Transverse colon (tissue), 4 donors: ENCODE measurements at places on chromosomes 6 and 20. TPM values are rescaled to one million over a fixed set of nuclear protein-coding genes. Genes with fewer than 3 reads are reported as not detected.
A peak's percentile ranks its signal among the peaks of the same experiment; 100 is the strongest.

DNA sequence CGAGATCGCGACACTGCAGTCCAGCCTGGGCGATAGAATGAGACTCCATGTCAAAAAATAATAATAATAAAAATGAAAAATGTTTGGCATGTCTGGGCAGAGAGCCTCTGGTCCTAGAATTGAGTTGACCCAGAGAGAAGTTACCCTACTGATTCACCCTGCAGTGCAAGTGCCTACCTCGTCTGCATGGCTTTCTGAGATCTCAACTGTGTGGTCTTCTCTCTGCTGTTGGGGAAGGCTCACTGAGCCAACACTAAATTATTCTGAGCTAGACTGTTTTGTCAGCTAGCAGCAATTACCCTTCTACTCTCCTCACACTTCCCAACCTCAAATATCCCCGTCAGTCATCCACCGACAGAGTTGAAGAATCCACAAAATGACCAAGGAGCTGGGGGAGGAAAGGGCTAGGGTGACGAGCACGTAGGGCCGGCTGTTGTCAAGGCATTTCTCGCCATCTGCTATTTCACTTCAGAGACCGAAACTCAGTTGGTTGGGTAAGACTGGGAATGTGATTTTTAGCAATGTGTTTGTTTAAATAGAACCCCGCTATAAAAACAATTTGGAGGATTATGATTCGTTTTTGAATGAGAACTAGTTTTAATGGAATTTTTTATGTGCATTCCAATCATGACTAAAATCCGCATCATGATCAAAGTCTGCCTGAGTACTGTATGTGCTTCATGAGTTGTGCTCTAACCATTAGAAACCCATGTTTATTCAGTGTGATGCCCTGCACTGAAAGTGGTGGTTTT lies 9.4 kb downstream of the MAS1 start:
- DNase-seq, result no peak
- H3K27me3 ChIP-seq, result no peaks in the 10 kb centered on the region
- no peak overlapping the region for H3K27ac ChIP-seq
- no peak overlapping the region for H3K4me3 ChIP-seq
- no peaks in the 10 kb centered on the region for H3K4me1 ChIP-seq

GRCh38 chr6:105993341-105994117 lies 92.6 kb upstream of the PRDM1 start:
- H3K36me3 ChIP-seq, result no peaks in the 10 kb centered on the region
- H3K27ac ChIP-seq, result peak overlapping the region; percentile 84
- H3K4me1 ChIP-seq, result peaks cover 33% of the 10 kb centered on the region
- no peak for DNase-seq
- peaks cover 94% of the 10 kb centered on the region for H3K27me3 ChIP-seq

GRCh38 chr20:47233333-47234188 lies 122.9 kb downstream of the ZMYND8 start:
- no peak for DNase-seq
- peaks cover 63% of the 10 kb centered on the region for H3K36me3 ChIP-seq
- no peaks in the 10 kb centered on the region for H3K4me1 ChIP-seq
- no peaks in the 10 kb centered on the region for H3K27me3 ChIP-seq

DNA sequence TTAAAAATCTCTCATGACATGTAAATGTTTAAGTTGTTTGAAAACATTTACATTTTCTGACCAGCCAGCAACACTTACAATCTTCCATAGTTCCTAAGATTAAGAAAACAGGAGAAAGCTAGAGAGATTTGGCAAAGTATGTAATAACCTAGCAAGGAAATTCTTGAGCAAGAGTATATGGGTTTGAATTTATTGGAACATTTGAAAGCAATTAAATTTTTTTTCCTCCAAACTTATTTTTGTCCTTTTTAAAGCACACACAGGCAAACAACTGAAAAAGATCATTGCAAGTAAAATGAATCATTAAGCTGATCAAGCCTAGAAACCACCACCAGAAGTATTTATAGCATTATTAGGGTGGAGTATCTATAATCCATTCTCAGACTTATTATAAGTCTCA lies 20.1 kb upstream of the ZNF217 start:
- H3K4me1 ChIP-seq, result peaks cover 9% of the 10 kb centered on the region
- no peaks in the 10 kb centered on the region for H3K27me3 ChIP-seq

DNA sequence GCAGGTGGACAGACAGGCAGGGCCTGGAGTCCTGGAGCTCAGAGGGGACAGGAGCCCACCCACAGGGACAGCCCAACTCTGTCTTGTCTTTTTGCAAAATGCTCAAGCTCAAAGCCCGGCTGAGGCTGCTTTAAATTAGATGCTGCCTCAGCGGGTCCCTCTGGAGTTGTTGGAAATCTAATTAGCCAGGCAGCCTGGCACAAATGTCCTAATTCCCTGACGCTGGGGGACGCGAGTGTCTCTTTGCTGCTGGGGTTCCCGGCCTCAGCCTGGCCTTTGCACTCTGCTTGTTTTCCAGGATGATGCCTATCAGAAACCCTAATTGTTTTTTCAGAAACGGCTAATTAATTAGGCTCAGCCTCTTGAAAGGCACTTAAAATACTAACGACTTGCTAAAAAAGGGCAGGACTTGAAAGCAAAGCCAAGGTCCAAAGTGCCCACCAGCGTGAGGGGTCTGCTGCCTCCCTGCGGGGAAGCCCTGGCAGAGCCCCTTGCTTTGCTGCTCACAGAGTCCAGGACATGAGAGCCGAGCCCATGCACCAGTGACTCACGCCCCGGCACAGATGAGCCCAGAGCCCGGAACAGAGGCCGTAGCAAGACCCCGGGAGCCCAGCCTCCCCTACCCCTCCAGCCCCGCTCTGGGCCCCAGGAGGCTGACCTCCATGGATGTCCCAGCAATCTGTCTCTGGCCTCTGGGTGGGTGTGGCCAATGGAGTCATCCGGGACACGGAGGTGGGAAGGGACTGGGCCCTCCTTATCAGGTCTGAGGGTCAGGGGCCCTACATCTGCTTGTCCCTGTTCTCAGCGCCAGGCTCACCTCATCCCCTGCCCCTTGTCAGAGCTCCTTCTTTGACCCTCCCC lies 46.0 kb upstream of the BHLHE23 start:
- no peak overlapping the region for H3K4me3 ChIP-seq
- peaks cover 24% of the 10 kb centered on the region for H3K27me3 ChIP-seq
- no peak overlapping the region for H3K27ac ChIP-seq
- no peaks in the 10 kb centered on the region for H3K36me3 ChIP-seq
- DNase-seq, result no peak

- H3K27me3 ChIP-seq, result no peaks in the 10 kb centered on the region
- H3K36me3 ChIP-seq, result no peaks in the 10 kb centered on the region
- no peaks in the 10 kb centered on the region for H3K4me1 ChIP-seq
- H3K27ac ChIP-seq, result no peak overlapping the region
Observed at GRCh38 chr20:51958099-51959065, 156.1 kb upstream of the SALL4 start.

GRCh38 chr20:17964632-17965031 lies 4.0 kb downstream of the SNX5 start:
- H3K4me1 ChIP-seq, result peaks cover 63% of the 10 kb centered on the region
- no peaks in the 10 kb centered on the region for H3K27me3 ChIP-seq

- H3K4me3 ChIP-seq, result no peak overlapping the region
- peaks cover 7% of the 10 kb centered on the region for H3K4me1 ChIP-seq
Observed at GRCh38 chr6:27591699-27592480, 119.0 kb upstream of the ZNF184 start.

DNA sequence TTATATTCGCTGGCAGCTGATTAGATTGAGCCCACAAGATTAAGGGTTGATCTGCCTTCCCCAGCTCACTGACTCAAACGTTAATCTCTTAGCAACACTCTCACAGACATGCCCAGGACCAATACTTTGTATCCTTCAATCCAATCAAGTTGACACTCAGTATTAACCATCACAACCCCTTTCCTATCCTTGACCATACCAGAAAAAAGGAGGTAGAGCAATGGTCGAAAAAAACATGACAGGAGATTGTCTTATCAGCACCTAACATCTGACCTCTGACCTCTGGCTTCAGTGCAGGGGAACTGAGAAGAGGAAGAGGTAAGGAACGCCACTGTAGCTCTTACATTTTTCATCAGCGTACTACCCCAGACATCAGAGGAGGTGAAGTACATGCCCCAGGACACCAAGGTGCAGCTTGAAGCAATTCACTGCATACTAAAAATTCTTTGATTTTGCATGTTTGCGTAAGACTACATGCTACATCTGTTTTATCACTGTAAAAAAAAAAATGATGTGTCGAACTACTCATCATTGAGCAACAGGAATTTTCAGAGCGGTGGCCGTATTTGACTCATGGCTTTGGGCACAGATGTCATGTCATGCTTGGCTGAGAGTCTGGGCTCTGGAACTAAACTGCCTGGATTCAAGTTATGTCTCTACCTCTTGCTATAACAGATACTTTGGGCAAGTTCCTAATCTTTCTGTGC lies 188.0 kb upstream of the TAB2 start:
- no peak overlapping the region for H3K4me3 ChIP-seq
- no peak for DNase-seq
- H3K27me3 ChIP-seq, result no peaks in the 10 kb centered on the region
- H3K36me3 ChIP-seq, result no peaks in the 10 kb centered on the region
- no peak overlapping the region for H3K27ac ChIP-seq

DNA sequence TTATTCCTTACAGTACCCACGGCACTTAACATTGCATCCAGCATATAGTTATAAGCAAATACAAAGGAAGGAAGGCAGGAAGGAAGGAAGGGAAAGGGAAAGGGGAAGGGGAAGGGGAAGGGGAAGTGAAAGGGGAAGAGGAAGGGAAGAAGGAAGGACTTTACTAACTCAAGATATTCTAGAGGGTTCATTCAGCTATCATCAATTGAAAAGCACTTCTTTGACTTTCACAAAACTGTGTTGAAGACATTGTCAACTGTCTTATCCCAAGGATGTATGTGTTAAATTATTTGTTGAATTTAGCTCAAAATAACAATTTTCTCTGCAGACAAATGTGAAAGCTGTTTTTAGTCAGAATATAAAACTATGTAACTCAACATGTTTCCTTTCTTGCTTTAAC lies 87.7 kb downstream of the EPM2A start:
- H3K27ac ChIP-seq, result no peak overlapping the region
- H3K27me3 ChIP-seq, result no peaks in the 10 kb centered on the region
- no peak overlapping the region for H3K4me3 ChIP-seq
- no peaks in the 10 kb centered on the region for H3K36me3 ChIP-seq
- DNase-seq, result no peak
- peaks cover 2% of the 10 kb centered on the region for H3K4me1 ChIP-seq

GRCh38 chr6:90436403-90436802 lies 139.8 kb upstream of the BACH2 start:
- H3K27ac ChIP-seq, result no peak overlapping the region
- H3K4me3 ChIP-seq, result no peak overlapping the region
- no peaks in the 10 kb centered on the region for H3K4me1 ChIP-seq
- H3K27me3 ChIP-seq, result no peaks in the 10 kb centered on the region
- DNase-seq, result no peak
- H3K36me3 ChIP-seq, result no peaks in the 10 kb centered on the region

Gene TRIM15
- 5.8 TPM for total RNA-seq

Gene CNR1
- 16.1 TPM for total RNA-seq

Gene CYP21A2
- total RNA-seq, result 0.40 TPM

Gene PDYN
- total RNA-seq, result not detected

Gene FRMD1
- 35.4 TPM for total RNA-seq

Gene NXT1
- total RNA-seq, result 27.7 TPM

Gene CDC25B
- total RNA-seq, result 58.7 TPM

Gene TSHZ2
- total RNA-seq, result 1.9 TPM

Gene OR2J3
- not detected for total RNA-seq
